ENCODE measurements at places on chromosomes 1 and 21. TPM values are rescaled to one million over a fixed set of nuclear protein-coding genes. Genes with fewer than 3 reads are reported as not detected.

ANKRD45 gene
- not detected for total RNA-seq

CD84 gene
- total RNA-seq: not detected

APOBEC4 gene
- total RNA-seq: not detected

SRSF11 gene
- 51.6 TPM for total RNA-seq

FNDC5 gene
- total RNA-seq: 0.16 TPM

AMIGO1 gene
- total RNA-seq: 0.36 TPM

LAD1 gene
- not detected for total RNA-seq

TFF2 gene
- total RNA-seq: not detected

SETDB1 gene
- total RNA-seq: 17.7 TPM

S100B gene
- not detected for total RNA-seq

GJA4 gene
- total RNA-seq: 4.9 TPM

TRNP1 gene
- 52.8 TPM for total RNA-seq

All from cardiac atrium fibroblast (primary cell).